CD4-positive, alpha-beta memory T cell (primary cell): ENCODE measurements at places on chromosomes 11 and 22. TPM values are rescaled to one million over a fixed set of nuclear protein-coding genes. Genes with fewer than 3 reads are reported as not detected.

Gene OAF
- total RNA-seq, result 1.5 TPM

Gene GLYATL1
- total RNA-seq, result not detected

Gene KCNQ1OT1
- total RNA-seq, result 0.36 TPM

Gene INS
- total RNA-seq, result not detected

Gene TRIM6
- not detected for total RNA-seq

Gene MRPL17
- 33.4 TPM for total RNA-seq

Gene UBQLN3
- not detected for total RNA-seq

Gene OR4D5
- not detected for total RNA-seq
